HepG2 (cell line): ENCODE measurements at places on chromosomes 3 and 15.

- no peak for DNase-seq
Observed at GRCh38 chr15:41922353-41922752, 28.5 kb upstream of the SPTBN5 start.

DNA sequence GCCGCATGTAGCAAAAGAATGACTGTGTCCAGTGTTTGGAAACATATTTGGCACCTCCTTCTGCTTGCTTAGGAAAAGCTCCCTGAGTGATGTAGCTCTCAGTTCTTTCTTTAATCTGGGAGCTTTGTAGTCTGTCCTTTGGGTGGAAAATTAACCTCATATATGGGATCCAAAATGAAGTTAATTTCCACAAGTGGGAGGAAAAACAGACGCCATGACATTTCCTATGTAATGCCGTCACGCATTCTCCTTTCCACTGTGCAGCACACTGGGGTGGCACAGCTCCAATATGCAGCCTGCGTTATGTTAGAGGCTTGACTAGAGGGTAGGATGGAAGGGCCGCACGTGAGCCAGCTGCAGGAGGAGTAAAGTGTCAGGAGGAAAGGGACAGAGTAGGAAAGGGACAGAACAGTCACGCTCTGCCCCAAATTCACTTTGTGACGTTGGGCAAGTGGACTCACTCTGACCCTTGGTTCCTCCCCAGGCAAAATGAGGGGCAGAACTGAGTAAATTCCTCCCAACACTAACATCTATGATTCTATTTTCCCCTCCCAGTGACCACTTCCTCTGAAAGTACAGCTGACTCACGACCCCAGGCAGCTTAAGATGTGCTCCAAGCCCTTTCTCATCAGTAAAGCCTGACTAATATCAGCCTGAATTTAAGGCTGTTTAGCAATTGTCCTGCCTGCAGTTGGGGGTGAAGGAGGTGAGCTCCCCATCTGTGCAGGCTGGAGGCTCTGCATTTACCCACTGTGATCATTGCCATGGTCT is 176.5 kb upstream of the PFN2 start:
- DNase-seq, result no peak

DNA sequence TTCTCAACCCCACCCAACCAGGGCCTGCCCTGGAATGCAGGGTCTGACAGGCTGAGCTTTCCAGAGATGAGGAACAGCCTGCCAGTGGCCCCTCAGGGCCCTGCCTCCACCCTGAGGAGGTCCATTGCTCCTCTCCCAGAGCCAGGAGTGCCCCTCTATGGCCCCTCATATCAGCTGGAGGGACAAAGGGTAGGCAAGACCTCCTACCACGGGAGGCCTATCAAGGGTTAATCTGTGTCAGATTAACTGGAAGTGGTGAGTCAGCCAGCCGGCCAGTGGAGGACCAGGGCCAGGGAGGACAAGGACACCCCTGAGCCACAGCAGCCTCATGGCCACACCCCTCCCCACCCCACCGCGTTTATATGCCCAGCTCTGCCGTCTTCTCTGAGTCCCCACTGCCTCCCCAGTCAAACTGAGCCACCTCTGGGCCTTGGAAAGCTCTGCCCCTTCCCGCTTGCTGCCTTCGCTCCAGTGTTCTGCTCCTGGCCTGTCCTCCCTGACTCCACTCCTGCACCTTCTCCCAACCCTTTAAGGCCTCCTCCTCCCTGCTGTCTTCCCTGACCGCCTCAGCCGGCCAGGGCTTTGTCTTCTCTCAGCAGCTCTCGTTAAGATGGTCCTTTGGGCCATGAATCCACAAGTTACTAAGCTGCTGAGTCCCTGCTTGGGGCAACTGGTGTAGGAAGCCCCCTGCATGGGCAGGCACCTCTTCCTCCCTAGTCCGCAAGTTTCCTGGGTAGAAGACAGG is 6.5 kb downstream of the CCDC33 start:
- DNase-seq, result peak; percentile 6

DNA sequence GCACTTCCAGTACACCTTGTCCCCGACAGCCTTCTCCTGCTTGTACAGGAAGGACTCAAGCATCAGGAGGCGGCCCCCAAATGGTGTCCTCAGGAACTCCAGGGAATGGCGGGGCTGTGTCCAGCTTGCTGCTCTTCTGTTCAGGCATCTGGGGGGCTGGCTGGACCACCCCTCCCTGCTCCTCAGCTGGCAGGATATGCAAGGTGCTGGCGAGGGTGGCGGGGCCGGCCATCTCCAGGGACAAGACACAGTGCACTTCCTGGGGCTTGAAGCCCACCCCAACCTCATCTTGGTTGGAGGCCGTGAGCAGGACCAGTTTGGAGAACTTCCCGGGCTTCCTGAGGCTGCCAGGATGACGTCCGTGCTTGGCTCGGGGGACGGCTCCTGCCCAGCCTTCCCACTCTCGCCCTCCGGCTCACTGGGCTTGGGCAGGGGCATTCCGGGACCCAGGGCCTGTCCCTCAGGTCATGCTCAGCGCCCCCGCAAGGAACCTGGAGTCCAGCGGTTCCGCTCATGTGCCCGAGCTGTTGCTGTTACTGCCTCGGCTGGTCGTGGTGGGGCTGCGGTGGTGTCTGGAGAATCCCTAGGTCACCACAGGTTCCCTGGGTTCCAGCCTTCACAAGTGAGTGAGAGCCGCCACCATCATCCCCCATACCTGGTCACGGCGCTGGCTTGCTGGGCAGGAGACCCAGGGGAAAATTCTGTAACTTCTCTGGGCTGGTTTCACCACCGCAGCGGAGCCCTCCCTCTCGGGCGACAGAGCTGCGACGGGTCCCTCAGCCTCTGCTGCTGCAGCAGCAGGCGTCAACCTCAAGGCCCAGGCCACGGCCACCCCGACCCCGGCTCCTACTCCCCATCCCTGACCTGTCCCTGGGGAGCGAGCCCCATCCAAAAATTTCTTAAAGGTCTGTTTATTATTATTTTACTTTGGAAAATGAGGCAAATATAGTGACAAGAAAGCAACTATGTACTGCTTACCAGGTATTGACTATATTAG is 82.8 kb upstream of the FXR1 start:
- DNase-seq, result no peak

DNA sequence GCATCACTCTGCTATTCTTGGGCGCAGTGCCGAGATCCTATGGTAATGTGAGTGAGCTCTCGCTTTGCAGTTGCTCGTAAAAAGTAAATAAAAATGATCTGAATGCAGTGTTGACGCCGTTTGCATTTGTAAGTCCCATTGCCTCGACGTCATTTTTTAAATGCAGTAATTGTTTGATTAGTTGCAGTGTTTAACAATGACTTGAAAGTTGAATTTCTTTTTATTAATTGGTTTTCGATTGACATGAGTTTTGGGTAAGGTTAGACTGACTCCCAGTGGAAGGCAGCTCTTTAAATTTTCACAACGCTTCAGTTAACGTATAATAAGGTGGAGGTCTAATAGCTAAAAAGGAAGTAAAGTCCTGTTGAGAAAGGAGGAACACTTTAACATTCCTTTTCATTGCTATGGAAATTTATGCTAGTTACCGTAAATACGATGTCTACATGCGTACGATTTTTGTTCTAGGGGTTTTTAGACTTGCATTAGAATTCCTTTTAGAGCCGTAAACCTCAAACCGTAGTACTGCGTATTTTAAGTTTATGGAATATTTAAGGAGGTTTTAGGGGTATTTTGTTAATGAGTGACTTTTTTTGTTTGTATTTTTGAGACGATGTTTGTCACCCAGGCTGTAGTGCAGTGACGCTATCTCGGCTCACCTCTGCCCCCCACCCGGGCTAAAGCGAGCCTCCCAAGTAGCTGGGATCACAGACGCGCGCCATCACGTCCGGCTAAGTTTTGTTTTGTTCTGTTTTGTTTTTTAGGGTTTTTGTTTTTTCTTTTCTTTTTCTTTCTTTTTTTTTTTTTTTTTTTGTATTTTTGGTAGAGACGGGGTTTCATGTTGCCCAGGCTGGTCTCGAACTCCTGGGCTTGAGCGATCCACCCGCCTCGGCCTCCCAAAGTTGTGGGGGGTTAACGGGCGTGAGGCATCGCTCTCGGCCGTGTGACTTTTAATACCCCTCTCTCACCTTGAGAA is 1.4 kb downstream of the MORF4L1 start:
- no peak for DNase-seq

- no peak for DNase-seq
Observed at GRCh38 chr3:105367063-105367405, 325 bp downstream of the ALCAM start.

DNA sequence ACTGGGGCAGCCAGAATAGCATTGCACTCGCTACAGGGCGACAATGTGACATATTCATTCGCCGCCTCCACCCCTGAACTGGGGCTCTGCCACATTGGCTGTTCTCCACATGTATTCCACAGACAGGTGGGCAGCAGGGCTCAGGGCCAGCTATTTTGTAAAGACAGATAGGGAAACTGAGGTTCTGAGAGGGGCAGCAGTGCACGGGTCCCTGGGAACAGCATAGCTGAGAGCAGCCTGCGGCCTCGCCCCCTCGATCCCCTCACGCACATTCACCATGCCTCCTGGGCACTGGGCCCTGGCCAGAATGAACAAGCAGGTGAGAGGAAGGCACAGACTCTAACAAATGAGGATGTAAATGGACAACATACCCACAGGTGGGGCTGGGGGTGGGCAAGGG is 75.0 kb upstream of the SPATA12 start:
- DNase-seq, result no peak

DNA sequence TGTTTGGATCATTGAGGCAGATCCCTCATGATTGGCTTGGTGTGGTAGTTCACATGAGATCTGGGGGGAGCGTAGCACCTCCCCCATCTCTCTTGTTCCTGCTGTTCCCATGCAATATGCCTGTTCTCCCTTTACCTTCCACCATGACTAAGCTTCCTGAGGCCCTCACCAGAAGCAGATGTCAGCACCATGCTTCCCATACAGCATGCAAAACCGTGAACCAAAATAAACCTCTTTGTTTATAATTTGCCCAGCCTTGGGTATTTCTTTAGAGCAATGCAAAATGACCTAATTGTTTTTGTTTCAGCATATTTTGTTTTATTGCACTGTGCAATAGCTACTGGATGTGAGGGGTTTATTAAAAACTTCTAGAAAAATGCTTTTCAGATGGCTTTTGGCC is 56.6 kb upstream of the CHST2 start:
- DNase-seq, result no peak

DNA sequence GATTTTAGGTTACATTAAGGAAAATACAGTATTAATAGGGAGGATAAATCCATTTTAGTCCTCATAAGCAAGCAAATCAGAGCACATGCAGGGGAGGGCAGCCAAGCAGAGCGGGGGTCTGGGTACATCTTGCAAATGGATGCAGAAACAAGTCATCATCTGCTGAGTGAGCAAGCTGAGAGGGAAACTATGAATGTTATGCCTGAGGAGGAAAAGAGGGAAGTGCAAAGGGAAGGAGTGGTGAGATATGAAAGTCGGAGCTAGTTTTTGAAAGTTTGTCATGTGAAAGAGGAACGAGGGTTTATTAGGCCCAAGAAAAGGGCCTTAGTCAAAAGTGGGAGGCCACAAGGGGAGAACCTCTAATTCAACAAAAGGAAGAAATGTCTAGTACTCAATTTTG is 15.4 kb downstream of the PTX3 start:
- no peak for DNase-seq

- DNase-seq, result no peak
Observed at GRCh38 chr3:133992951-133993620, 36.6 kb downstream of the SLCO2A1 start.

GRCh38 chr3:40267937-40268724 is 41.4 kb upstream of the EIF1B start:
- no peak for DNase-seq

DNA sequence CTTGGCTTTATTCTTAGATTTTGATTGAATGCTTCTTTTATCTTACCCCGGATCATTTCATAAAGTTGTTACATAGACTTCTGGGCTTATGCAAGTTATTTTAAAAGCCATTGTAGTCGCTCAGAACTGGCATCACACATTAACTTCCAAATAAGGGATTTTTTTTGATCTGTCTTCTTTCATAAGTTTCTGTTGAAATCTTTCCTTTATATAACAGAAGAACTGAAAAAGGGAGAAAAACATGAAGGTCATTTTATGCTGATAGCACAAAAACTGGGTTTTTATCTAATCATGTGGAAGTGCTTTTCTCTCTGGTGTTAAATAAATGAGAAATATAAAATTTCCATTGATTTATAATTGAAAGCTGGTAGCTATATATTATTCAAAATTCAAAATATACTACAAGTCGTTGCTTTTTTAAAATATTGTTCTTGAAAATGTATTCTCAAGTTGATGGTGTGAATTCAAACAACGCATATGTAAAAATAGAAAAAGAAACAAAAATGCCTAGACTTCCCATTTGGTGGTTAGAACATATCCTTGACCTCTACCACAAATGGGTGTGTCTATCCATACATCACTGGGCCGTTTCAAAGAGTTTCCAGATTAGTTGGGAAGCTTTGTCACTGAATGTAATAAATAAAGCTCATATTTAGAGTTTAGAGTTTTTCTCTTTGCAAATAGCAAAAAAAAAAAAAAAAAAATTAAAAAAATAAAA is 258.3 kb upstream of the ZPLD1 start:
- DNase-seq, result no peak

- no peak for DNase-seq
Observed at GRCh38 chr3:133394561-133395311, 5.1 kb upstream of the BFSP2 start.

GRCh38 chr3:52259035-52259434 is 13.5 kb downstream of the PPM1M start:
- DNase-seq, result no peak

GRCh38 chr3:42652611-42653302 is 740 bp upstream of the ZBTB47 start:
- peak; percentile 29 for DNase-seq

DNA sequence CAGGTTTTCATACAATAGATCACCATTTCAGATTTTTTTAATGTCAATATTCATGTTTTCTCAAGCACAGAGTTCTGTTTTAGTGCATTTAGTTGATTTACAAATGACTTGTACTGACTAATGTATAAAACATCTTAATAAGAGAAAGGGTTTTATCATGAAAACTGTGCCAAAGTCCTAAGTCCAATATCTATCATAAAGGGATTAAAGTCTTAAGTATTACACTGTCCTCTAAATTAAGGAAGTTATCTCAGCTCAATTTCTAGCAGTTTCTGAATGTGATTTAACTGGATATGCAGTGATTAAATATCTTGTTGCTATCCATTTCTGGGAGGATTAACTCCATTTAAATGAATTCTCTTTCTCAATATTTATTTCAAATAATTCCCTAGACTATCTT is 381.1 kb upstream of the CNTN4 start:
- no peak for DNase-seq

GRCh38 chr15:40061212-40061901 is 22.4 kb upstream of the SRP14 start:
- DNase-seq, result no peak

- DNase-seq, result no peak
Observed at GRCh38 chr3:160027541-160028195, 39.0 kb downstream of the IL12A start.

- DNase-seq, result no peak
Observed at GRCh38 chr3:29991198-29991597, 615.2 kb upstream of the TGFBR2 start.

GRCh38 chr3:179526989-179527391 is 35.7 kb upstream of the ACTL6A start:
- DNase-seq, result no peak
